Placental pericyte (primary cell): ENCODE measurements at places on chromosomes 3 and 15. TPM values are rescaled to one million over a fixed set of nuclear protein-coding genes. Genes with fewer than 3 reads are reported as not detected.

The RAD54L2 gene
- 26.0 and 37.2 TPM in 2 replicates for total RNA-seq

The NRROS gene
- total RNA-seq: 1.3 and 2.0 TPM in 2 replicates

The TRIM42 gene
- total RNA-seq: not detected in 2 replicates

The GP9 gene
- not detected in 2 replicates for total RNA-seq

The ASTE1 gene
- 4.7 and 6.1 TPM in 2 replicates for total RNA-seq

The PLAAT1 gene
- total RNA-seq: not detected in 2 replicates

The ITIH1 gene
- total RNA-seq: not detected in 2 replicates

The AP3S2 gene
- total RNA-seq: 57.7 and 83.8 TPM in 2 replicates

The HLTF gene
- total RNA-seq: 12.3 and 38.2 TPM in 2 replicates

The PEX11A gene
- total RNA-seq: 1.9 and 2.8 TPM in 2 replicates

The ASB14 gene
- total RNA-seq: 0.14 TPM in 1 of 2 replicates, not detected in the other

The CMTM8 gene
- not detected in 2 replicates for total RNA-seq

The GRK7 gene
- not detected in 2 replicates for total RNA-seq

The ARNT2 gene
- 4.8 and 8.6 TPM in 2 replicates for total RNA-seq

The FANCD2OS gene
- total RNA-seq: not detected in 2 replicates

The KLF13 gene
- total RNA-seq: 26.0 and 55.5 TPM in 2 replicates

The CFAP20DC gene
- total RNA-seq: 2.0 and 3.6 TPM in 2 replicates

The ISLR2 gene
- total RNA-seq: under 0.01 and 0.72 TPM in 2 replicates

The ST8SIA2 gene
- total RNA-seq: not detected in 2 replicates

The KCNMB2 gene
- total RNA-seq: not detected in 2 replicates

The PROK2 gene
- not detected in 2 replicates for total RNA-seq

The FAM43A gene
- 29.8 and 96.5 TPM in 2 replicates for total RNA-seq

The THRB gene
- total RNA-seq: 0.66 and 2.3 TPM in 2 replicates

The LRCH3 gene
- total RNA-seq: 38.3 and 47.1 TPM in 2 replicates

The POPDC2 gene
- 0.14 and 0.44 TPM in 2 replicates for total RNA-seq

The DUOX1 gene
- under 0.01 TPM in 1 of 2 replicates, not detected in the other for total RNA-seq

The ETV5 gene
- 69.6 and 70.0 TPM in 2 replicates for total RNA-seq

The AADACL2 gene
- not detected in 2 replicates for total RNA-seq

The GPR62 gene
- under 0.01 TPM in 1 of 2 replicates, not detected in the other for total RNA-seq

The SKOR1 gene
- total RNA-seq: 0.22 and 0.29 TPM in 2 replicates

The GPR171 gene
- not detected in 2 replicates for total RNA-seq

The NR2E3 gene
- total RNA-seq: 0.57 TPM in 1 of 2 replicates, not detected in the other

The HIGD2B gene
- not detected in 2 replicates for total RNA-seq

The A4GNT gene
- not detected in 2 replicates for total RNA-seq

The FBLN2 gene
- total RNA-seq: 32.2 and 251 TPM in 2 replicates

The SEMA3G gene
- total RNA-seq: under 0.01 TPM in 2 replicates

The XPC gene
- total RNA-seq: 42.9 and 79.0 TPM in 2 replicates

The ARPP19 gene
- total RNA-seq: 71.8 and 197 TPM in 2 replicates

The SLC22A14 gene
- total RNA-seq: under 0.01 and 0.14 TPM in 2 replicates

The ADGRG7 gene
- not detected in 2 replicates for total RNA-seq

The SCN11A gene
- under 0.01 TPM in 2 replicates for total RNA-seq

The GOLGA8J gene
- not detected in 2 replicates for total RNA-seq

The CLDN11 gene
- 195 and 1,687 TPM in 2 replicates for total RNA-seq

The PLCB2 gene
- total RNA-seq: 0.72 and 0.88 TPM in 2 replicates

The PLSCR4 gene
- total RNA-seq: 8.4 and 23.4 TPM in 2 replicates

The SLC24A1 gene
- total RNA-seq: 7.2 and 8.8 TPM in 2 replicates

The MYH15 gene
- 1.3 and 1.6 TPM in 2 replicates for total RNA-seq

The C2CD4A gene
- not detected in 2 replicates for total RNA-seq

The SRGAP3 gene
- total RNA-seq: 0.43 and 6.1 TPM in 2 replicates

The GALNT15 gene
- 0.88 and 4.2 TPM in 2 replicates for total RNA-seq

The RASL12 gene
- total RNA-seq: 0.22 and 1.6 TPM in 2 replicates

The FOXB1 gene
- total RNA-seq: not detected in 2 replicates

The ZNF774 gene
- total RNA-seq: 0.44 and 1.3 TPM in 2 replicates

The EID1 gene
- 314 and 429 TPM in 2 replicates for total RNA-seq

The INAFM2 gene
- 12.5 and 24.8 TPM in 2 replicates for total RNA-seq

The ALDH1L1 gene
- 0.44 and 1.3 TPM in 2 replicates for total RNA-seq

The DAZL gene
- total RNA-seq: 0.14 TPM in 1 of 2 replicates, not detected in the other
